ENCODE measurements at places on chromosomes 1 and 21. TPM values are rescaled to one million over a fixed set of nuclear protein-coding genes. Genes with fewer than 3 reads are reported as not detected.

SELL gene
- not detected for total RNA-seq

LCE3E gene
- total RNA-seq = not detected

SMAP2 gene
- total RNA-seq = 19.4 TPM

MX2 gene
- total RNA-seq = 0.97 TPM

CPTP gene
- total RNA-seq = 13.2 TPM

CFAP74 gene
- not detected for total RNA-seq

SKI gene
- total RNA-seq = 32.9 TPM

CALML6 gene
- under 0.01 TPM for total RNA-seq

RXRG gene
- not detected for total RNA-seq

GFI1 gene
- under 0.01 TPM for total RNA-seq

RYR2 gene
- not detected for total RNA-seq

TMCC2 gene
- 3.2 TPM for total RNA-seq

SPTA1 gene
- not detected for total RNA-seq

HLX gene
- total RNA-seq = 8.7 TPM

OR2L5 gene
- not detected for total RNA-seq

CFAP141 gene
- not detected for total RNA-seq

CCDC30 gene
- total RNA-seq = 0.97 TPM

SIM2 gene
- not detected for total RNA-seq

FBXO2 gene
- 4.3 TPM for total RNA-seq

MATN1 gene
- total RNA-seq = not detected

BTBD8 gene
- total RNA-seq = 2.3 TPM

RXFP4 gene
- not detected for total RNA-seq

F3 gene
- total RNA-seq = 506 TPM

LCK gene
- 0.43 TPM for total RNA-seq

SELP gene
- not detected for total RNA-seq

SYPL2 gene
- 4.5 TPM for total RNA-seq

GBP7 gene
- not detected for total RNA-seq

KLHL12 gene
- 23.8 TPM for total RNA-seq

TRABD2B gene
- not detected for total RNA-seq

ELF3 gene
- 0.32 TPM for total RNA-seq

SH2D1B gene
- total RNA-seq = not detected

ATP1A1 gene
- total RNA-seq = 87.0 TPM

All from fibroblast of villous mesenchyme (primary cell).